ENCODE measurements at places on chromosomes 1 and 21. TPM values are rescaled to one million over a fixed set of nuclear protein-coding genes. Genes with fewer than 3 reads are reported as not detected.

Gene ADAMTSL4
- 0.31 TPM for total RNA-seq

Gene XCL1
- not detected for total RNA-seq

Gene SPATA17
- 3.1 TPM for total RNA-seq

Gene TMIGD3
- 1.3 TPM for total RNA-seq

Gene HFM1
- 53.8 TPM for total RNA-seq

Gene OR2T29
- total RNA-seq = not detected

Gene GJB3
- total RNA-seq = not detected

Gene HEYL
- 0.63 TPM for total RNA-seq

Gene MPZ
- 2.2 TPM for total RNA-seq

Gene LRRN2
- 16.3 TPM for total RNA-seq

Gene ETV3L
- not detected for total RNA-seq

Gene LRRC47
- total RNA-seq = 31.9 TPM

All from parietal lobe (tissue), 2 donors.